ENCODE measurements at places on chromosomes 5 and 9. TPM values are rescaled to one million over a fixed set of nuclear protein-coding genes. Genes with fewer than 3 reads are reported as not detected.

TMEM38B gene
- 52.3 TPM for total RNA-seq

GRCh38 chr5:73280386-73280785, 107.4 kb downstream of the TMEM174 start:
- DNase-seq = no peak

- no peak for DNase-seq
Measured at GRCh38 chr9:127418037-127418471, 6.1 kb upstream of the ZNF79 start.

DNA sequence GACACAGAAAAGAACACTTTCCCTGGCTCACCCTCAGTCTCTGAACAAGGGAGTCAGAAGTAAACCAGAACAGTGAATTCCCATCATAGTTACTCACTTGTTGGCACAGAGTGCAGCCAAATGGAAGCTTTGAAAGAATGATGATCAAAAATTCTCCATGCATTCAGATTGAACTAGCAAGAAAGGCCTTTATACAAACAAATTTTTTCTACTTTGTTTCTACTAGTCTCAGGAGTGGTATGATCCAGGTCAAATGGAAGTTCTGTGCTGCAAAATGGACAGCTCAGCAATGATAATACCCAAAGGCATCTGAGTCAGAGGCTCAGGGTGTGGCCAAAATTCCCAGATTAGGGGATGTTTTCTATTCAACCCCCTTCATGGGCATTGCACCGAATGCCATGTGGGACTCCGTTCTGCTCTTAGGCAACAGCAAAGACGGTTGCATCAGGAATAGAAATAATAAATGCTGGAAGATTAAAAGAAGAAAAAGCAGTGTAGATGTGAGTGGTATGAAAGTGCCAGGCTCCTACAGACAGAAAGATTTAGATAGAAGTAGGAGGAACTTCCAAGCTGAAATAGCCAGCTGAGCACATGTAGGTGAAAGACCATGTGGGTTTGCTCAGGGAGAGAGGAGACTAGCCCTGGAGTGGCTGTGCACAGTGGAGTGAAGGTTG, 24.0 kb upstream of the ASPN start:
- DNase-seq = no peak

DNA sequence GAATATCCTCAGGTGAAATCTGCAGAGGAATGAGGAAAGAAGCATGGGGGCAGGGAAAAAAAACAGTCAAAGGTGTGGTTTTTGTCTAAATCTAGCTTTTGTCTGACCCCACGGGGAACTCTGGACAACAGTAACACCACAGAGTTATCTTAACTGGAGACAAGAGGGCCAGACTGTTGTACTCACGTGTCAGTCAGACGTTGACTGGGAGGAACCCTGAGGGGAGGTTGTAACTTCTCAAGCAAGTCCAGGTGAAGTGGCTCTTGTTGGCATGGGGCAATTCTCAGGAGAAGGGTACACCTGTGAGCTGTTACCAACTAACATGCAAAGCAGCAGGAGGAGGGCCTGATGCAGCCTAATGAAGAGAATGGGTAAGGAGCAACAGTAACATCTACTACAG, 44.1 kb upstream of the SHISAL2B start:
- DNase-seq = no peak
